ENCODE measurements at places on chromosomes 1 and 21.
A peak's percentile ranks its signal among the peaks of the same experiment; 100 is the strongest.

DNA sequence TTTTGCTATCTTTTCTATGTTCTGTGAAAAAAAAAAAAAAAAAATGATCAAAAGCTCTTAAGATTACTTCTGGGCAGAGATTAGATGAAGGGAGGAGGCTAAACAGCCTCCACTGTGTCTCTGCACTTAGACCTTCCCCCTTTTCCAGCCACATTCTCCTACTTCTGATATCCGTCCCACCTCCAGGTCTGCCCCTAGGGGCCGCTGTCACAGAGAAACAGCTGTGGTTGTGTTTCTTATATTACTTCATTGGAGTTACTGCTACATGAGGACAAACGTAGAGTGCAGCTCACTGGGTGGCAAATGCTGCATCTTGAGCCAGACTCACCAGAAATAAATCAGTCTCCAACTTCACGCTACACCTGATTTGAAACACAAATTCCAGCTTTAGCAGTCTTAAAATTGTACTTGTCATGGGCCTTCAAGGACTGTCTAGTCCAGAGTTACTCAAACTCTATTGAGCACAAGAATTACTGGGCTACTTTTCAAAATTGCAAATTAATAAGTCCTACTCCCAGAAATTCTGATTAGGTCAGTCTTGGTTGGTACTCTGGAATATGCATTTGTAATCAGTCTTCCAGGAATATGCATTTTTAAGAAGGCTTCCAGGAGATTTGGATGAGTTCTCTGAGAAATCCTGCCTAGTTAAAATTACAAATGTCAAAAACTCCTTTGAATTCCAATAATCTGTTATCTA is 125.2 kb upstream of the PTBP2 start:
- no peak for DNase-seq

DNA sequence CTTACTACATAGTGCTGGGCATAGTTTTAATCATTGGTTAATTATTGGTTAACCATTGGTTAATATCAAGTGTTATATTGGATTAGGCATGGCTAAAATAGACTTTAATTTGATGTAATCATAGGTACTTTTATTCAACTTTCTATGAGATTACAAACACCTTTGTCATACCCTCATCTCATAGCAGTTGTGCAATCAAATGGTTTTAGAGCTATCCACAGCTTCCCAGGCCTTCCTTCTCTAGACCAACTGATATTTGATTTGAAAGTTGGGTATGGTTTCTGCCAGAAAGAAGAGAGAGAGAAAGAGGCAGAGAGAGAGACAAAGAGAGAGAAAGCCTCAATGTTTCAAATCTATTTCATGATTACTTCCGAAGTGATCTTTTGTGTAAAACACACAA is 9.6 kb upstream of the RGS1 start:
- DNase-seq = no peak

DNA sequence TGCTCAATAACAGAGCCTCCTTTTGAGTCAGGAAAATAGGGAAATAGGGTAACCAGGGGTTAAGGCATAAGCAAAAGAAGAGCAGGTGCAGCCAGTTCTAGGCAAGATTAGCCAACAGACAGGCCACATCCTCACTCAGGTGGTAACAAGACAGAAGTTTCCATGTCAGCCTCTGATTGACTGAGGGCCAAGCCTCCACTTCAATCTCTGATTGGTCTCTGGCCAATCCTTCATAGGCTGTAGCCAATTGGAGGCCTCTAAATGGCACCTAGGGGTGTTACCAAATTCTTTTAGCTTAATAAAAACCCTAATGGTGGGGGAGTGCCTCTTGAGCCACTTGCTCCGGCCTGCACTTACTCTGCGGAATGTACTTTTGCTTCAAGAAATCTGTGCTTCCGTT is 37.2 kb downstream of the LACTBL1 start:
- no peak for DNase-seq

GRCh38 chr1:248521856-248522255 is 14.0 kb downstream of the OR2G6 start:
- DNase-seq = no peak

- DNase-seq = no peak
These were observed 36.8 kb downstream of the CDC7 start for GRCh38 chr1:91537281-91537986.

GRCh38 chr1:225755671-225756319 is 21.8 kb upstream of the SRP9 start:
- DNase-seq = no peak

- no peak for DNase-seq
These were observed 150.1 kb downstream of the HIVEP3 start for GRCh38 chr1:41768583-41768982.

- no peak for DNase-seq
These were observed 79.4 kb upstream of the SLC25A33 start for GRCh38 chr1:9459816-9460407.

DNA sequence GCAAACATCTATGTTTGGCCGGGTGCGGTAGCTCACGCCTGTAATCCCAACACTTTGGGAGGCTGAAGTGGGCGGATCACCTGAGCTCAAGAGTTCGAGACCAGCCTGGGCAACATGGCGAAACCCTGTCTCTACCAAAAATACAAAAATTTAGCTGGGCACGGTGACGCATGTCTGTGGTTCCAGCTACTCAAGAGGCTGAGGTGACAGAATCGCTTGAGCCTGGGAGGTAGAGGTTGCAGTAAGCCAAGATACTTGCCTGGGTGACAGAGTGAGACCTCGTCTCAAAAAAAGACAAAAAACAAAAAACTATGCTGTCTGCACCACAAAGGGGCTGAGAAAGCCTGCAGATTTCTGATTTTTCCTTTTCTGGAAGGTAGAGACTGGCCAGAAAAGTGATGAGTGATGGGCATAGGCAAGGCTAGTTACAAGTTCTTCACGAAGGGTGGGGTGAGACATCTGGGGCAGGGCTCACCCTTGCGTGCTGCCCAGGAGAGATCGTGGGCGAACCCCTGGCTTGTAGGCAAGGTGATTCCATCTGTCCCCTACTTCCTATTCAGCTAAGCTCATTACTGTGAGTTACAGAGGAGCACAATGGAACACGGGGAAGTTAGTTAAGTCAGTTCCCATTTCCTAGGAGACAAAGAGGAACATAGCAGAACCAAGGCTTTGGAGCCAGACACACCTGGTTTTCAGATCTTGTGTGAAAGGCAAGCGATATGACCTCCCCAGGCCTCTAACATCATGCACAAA is 3.2 kb downstream of the SLC2A1 start:
- DNase-seq = no peak

DNA sequence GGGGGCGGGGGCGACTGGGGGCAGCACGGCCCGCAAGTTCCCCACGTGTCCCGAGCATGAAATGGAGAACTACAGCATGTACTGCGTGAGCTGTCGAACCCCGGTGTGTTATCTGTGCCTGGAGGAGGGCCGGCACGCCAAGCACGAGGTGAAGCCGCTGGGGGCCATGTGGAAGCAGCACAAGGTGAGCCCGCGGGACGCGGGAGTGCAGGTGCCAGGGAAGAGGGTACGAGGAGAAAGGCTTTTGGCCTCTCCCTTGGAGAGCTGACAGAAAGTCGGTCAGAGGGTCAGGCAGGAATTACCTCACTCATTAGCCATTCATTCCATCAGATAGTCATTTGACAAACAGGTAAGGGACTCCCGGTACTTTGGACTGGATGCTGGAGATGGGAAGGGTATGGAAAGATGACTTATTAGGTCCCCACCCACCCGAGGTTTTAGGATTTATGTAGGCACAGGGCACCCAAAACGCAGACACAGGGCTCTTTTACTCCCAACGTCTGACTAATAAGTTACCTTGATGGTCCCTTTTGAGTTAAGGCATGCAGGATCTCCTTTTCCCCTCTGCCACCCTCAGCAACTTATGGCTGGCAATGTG is 2.1 kb downstream of the TRIM67 start:
- no peak for DNase-seq

- no peak for DNase-seq
These were observed 7.9 kb downstream of the COL6A1 start for GRCh38 chr21:45989355-45990048.

- no peak for DNase-seq
These were observed 58.9 kb downstream of the WLS start for GRCh38 chr1:68173283-68173935.

DNA sequence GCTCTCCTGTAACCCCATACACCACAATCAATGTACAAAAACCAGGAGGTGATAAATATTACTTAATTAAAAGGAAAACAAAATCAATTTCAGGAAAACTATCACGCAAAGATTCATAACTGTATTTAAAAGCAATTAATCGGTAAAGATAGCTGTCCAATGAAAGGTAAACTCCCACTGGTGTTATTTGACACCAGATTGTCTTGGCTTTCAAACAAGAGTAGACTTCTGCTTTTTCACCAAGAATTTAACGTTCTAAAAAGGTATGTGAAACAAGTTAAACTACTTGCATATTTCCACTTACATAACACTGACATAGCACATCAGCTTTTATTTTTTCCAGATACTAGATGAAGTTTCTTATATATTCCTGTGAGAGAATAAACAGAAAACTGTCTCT is 3.5 kb downstream of the PLPP3 start:
- no peak for DNase-seq

- DNase-seq = no peak
These were observed 147.2 kb upstream of the DPYD start for GRCh38 chr1:98068016-98068415.

DNA sequence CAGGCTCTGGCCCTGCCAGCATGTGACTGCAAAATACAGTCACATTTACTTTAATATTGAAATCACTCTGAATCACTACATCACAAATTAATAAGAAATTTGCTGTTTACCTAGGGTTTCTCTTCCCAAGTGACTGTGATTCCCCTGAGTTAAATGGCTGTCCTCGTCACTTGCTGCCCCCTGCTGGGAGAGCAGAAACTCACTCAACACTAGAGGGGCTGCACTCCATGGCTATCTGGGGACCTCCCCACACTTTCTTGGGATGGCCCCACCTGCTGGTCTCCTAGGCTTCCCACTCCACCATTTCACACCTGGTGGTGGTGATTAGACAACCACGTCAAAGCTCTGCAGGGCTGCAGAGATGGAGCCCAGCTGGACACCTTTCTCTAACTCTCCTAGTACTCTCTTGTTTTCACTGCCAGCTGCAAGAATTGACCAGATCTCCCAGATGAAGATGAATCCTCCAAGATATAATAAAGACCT is 63.4 kb downstream of the CD2 start:
- DNase-seq = peak; percentile 63

- DNase-seq = no peak
These were observed 18.8 kb downstream of the EMC1 start for GRCh38 chr1:19232524-19232846.

DNA sequence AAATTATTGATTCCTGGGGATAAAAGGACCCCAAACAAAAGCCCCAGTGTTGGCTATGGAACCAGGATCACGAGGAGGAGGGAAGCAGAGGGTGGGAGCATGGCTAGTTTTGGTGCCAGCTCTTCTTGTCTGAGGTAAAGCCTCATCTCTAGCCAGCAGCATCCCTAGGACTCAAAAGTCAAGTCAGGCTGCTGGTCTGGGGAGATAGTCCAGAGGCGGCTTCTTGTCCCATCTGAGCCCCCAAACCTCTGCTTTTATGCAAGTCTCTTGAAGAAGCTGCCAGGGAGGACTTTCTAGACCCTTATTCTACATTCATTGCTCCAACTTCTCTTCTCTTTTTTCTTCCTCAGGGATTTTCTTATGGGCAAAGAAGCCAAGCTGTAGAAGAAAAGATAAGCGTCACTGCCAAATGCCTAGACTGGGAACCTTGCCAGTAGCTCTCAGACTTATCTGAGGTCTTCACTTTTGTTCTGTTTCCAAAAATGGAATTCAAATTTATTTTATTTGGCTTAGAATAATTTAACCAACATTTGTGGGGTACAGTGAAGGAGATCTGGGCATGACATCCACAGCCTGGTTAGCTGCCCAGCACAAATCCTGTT is 6.9 kb upstream of the ANKRD35 start:
- DNase-seq = no peak

DNA sequence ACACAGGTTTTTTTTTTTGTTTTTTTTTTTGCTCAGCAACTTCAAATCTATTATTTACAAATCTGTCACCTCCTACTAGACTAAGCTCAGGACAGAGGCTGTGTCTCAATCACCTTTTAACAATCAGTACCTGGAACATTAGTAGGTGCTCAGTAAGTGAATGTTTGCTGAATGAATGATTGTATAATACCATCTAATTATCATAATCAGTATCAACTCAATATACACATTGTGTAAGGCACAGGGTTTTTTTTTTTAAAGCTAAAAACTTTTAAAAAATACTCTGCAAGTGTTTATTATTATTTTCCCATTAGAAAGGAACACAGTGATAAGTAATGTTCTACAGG is 9.2 kb downstream of the ERRFI1 start:
- DNase-seq = no peak

DNA sequence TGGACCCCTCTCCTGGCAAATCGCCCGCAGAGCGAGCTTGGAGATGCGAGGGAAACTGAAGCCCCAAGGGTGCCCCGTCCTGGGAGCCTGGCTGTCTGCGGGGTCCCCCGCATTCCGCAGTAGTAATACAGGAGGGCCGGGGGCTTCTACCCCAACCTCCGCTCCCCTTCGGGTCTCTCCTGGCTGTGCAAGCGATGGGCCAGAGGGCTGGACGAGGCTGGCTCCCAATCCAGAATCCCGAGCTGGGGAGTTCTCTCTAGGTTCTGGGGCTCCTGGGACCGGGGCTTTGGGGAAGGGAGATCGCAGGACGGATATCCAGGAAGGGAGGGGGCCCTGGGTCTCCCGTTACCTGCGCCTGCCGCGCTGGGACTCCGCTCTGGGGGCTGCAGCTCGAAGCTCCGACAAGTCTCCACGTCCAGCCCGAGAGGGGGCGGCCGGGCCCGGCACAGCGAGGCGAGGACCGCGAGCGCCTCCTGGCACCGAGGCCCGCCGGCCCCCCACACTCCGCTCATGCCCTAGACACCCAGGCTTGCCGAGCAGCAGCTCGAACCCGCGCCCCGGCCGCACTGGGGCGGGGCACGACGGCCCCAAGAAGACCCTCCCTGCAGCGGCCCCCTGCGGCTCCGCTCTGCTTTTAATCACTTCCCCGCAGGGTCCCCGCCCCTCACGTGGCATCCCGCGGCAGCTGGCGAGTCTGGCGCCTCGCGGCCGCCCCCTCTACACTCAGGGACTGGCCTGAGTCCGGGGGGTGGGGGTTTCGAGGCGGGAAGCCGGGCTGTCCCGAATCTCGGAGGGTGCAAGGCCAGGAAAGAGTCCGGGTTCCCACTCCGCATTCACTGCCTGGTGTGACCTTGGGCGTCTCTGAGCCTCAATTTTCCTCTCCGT is at the start of gene SYT6:
Gene SYT6 (minus strand): TSS at position 609 of the 885 bp plus-strand sequence. CDS start 97 bp downstream, at position 512.
- DNase-seq = no peak

DNA sequence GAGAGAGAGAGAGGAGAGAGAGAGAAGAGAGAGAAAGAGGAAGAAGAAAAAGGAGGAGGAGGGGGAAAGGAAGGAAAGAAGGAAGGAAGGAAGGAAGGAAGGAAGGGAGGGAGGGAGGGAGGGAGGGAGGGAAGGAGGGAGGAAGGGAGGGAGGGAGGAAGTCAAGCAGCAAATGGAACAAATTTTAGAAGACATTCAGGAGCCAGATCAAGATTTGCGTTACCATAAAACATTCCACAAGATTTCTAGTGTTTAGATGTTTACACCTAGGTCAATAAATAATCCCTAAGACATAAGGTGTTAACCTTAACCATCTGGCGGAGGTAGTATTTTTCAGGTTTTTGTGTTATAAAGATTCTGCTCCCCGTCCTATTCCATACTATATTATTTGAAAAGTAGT is 1320.1 kb upstream of the PRMT6 start:
- DNase-seq = no peak
